ENCODE measurements at places on chromosomes 3 and 15.

- DNase-seq, result no peak
These were observed 4.5 kb downstream of the CDHR4 start for GRCh38 chr3:49794926-49795905.

DNA sequence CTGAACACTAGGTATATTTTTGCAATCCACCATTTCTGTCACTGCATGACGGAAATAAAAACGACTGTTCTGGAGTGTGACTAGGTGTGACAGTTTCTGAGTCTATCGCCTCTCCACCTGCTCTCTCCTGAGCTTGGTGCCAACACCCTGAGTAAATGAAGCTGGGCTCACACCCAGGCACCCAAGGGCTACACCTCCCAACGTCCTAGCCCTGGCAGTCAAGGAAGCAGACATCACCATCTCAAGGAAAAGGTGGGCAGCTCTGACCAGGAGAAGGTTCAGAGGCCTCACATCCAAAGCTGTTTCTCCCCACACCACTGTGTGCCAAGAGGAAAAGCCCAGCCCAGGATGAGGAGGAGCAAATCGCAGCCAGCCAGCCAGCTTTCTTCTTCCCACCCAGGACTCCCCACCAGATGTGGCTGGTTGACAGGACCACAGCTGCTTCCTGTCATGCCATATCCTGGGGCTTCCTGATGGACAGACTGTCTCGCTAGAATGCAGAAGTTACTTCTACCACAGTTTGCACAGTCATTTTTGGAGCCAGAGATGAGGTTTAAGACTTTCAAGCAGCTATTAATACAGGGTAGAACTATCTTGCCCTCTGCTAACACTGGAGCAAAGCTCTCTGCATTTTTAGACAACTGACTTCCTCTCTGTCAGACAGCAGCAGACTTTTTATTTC, 3.3 kb downstream of the SCAMP2 start:
- peak; percentile 74 for DNase-seq

DNA sequence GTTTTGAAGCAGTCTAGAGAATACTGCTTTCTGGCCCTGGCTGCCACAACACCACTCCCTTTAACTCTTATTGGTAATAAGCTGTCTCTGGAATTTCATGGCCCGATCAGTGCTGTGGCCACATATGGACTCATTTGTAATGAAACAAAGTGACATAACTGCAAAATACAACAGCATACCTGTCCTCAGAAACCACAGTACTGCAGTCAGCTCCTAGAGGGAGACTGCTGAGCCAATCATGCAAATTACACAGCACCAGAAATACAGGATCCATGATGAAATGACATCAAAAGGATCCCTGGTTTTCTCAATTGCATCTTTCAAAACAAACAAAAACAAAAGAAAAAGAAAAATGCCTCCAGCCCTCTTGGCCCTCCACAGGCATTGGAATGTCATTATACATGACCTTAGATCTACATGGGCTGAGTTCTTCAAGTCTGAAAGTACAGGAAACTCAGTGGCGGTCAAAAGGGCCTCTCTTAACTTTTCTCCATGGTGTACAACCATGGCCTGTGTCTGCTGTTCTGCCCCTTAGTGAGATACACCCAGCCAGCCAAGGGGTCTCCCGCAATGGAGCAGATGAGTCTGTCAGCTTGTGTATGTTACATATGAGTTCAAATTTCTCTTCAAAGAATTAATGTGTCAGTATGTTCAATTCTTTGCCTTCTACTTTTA, 24.9 kb upstream of the KBTBD12 start:
- no peak for DNase-seq

- DNase-seq, result no peak
These were observed 55.2 kb downstream of the AQR start for GRCh38 chr15:34914317-34914716.

DNA sequence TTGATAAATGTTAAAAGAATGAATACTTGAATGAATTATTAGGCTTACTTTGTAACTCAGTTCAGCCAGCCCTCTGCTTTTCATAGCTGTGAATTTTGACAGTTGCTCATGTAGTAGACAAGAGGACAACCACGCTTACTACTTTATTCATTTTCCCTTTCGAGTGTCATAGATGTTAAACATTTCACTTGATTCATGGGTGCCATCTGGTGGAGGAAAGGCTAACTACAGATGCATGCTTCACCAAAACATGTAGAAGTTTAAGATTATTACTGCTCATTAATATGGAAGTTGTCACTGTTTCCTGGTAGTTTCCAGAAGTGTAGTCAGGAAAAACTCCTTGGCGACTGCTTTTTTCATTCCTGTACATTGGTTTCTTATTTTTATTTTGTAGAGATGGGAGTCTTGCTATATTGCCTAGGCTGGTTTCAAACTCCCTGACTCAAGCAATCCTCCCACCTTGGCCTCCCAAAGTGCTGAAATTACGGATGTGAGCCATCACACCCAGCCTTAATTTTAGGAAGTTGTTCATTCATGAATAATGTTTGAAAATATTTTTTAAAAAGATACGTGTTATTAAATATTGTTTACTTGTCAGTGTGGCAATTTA, 163.2 kb downstream of the B3GALNT1 start:
- DNase-seq, result peak; percentile 17

DNA sequence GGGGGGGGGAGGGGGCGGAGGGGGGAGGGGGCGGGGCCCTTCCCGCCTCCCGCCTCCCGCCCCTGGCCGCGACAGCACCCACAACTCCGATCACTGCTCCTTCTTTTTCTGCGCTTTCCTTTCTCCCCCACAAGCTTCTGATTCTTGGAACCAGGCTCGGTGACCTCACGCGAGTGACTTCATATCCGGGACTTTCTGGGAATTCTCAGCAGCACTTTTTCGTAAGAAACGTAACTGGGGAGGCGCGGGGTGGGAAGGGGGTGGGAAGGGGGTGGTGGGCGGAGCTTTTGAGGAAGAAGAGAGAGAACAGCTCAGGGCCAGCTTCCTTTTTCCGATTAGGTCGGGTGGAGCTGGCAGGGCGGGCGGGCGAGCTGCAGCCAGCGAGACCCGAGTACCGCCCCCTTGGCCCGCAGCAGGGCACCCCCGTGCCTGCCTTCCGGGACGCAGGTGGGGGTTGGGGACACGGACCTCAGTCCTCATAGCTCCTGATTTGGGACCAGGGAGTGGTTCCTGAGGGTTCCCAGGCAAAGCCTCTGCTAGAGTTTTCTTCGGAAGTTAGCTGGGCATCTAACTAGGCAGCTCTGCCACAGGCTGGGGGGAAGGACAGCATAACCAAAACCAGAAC, 14.6 kb downstream of the XIRP1 start:
- peak; percentile 37 for DNase-seq

DNA sequence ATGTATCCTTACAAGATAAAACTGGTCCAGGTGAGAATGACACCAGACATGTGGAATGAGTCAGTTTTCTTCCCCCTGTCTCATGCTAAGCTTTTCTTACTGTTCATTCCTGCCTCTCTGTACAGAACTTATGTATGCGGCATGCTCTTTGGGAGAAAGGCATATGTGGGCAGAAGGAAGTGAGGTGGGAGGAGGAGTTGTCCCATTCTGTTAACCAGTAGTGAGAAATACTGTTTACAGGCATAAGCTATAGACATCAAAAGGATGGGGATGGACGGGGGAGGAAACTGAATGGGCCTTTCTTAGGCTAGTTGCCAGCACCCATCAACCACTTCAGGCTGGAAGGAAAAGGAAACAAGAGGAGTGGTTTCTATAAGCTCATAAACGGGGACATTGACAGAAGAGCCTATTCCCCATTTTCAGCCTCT, 143.6 kb upstream of the BHLHE40 start:
- no peak for DNase-seq

DNA sequence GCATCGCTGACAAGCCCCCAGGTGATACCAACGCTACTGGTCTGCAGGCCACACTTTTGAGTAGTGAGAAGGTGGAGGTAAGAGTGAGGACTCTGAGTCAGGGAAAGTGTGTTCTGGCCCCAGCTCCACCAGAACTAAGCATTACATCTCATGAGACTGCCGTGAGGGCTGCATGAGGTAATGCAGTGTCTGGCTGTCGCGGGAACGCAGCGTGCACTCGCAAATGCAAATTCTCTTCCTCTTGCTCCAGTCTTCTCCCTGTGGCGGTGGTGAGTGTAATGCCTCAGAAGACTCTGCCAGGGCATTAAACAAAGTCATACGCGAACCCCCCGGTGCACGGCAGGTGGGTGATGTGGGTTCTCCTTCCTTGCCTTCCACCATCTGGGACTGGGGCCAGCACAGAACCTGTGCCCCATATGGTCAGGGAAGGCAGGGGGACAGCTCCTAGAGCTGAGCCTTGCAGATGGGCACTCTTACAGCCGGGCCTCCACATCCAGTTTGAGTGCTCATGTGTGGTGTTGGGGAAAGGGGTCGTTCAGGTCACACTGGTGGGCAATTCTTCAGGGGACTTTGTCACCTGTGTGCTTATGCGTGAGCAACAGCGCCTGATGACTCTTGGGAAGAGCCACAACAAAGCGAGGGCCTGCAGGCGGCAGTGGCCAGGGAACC, 175.8 kb downstream of the XXYLT1 start:
- no peak for DNase-seq

- no peak for DNase-seq
These were observed 63.6 kb upstream of the THBS1 start for GRCh38 chr15:39517122-39517855.

DNA sequence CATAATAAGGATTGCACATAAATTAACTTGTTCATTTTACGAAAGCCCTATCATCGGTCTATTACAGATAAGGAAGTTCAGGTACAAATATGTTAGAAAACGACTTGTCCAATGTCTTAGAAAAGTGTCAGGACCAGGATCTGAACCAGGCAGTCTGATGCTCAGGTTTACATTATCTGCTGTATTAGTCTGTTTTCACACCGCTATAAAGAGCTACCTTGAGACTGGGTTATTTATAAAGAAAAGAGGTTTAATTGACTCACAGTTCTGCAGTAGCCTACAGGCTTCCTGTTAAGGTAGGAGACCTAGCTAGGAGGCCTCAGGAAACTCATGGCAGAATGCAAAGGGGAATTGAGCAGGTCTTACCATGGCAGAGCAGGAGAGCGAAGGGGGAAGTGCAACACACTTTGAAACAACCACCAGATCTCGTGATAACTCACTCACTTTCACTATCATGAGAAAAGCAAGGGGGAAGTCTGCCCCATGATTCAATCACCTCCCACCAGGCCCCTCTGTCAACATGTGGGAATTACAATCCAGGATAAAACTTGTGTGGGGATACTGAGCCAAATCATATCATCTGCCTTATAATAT, 45.8 kb upstream of the GOLIM4 start:
- DNase-seq, result no peak

DNA sequence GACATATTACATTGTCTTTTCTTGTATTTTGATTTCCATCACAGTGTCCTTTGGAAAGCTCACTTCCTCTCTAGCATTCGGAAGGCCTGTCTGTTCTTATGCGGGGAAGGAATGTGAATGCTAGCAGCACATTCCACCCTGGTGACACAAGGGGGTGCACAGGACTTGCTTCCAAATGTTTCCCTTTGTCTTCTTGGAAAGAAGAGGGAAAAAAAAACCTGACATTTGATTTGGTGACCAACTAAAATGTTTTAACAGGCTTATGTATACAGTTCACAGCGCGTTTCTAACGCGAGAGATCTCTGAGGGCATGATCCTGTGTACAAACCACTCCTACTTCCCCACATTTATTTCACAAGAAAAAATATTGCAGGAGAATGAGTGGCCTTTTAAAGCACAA, 107.6 kb upstream of the FXR1 start:
- DNase-seq, result no peak

DNA sequence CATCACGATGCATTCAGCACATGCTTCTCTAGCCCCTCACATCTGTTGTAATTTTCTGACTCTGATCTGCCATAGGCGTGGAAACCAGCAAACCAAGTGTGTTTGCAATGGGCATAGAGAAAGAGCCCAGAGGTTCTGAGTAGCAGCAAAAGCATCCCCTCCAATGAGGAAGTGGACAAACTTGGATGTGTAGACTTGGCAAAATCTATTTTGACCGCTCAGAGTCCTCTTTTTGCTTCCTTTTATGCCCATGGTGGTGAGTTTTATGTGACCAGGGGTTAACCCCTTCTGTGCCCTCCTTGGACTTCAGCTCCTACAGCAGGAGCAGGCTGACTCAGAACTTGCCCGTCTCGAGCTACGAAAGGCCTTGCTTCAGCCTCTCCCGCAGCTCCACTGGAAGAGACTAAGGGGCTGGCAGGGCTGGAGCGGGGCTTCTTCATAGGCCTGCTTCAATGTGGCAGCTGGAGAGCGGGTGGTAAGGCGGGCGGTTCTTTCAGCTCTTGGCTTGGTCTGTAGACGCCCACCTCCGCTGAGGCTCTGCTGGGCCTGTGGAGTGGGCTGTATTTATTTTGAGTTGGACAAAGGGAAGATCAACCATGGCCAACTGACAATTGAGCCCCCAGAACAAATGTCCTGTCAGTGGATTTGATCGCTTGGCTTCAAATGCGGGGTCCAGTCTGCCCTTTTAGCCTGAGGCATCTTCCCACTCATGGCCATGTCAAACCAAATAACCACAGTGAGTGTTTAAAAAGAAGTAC, 6.5 kb upstream of the ETV5 start:
- DNase-seq, result no peak

GRCh38 chr3:143298886-143299535, 179.4 kb downstream of the CHST2 start:
- DNase-seq, result no peak

DNA sequence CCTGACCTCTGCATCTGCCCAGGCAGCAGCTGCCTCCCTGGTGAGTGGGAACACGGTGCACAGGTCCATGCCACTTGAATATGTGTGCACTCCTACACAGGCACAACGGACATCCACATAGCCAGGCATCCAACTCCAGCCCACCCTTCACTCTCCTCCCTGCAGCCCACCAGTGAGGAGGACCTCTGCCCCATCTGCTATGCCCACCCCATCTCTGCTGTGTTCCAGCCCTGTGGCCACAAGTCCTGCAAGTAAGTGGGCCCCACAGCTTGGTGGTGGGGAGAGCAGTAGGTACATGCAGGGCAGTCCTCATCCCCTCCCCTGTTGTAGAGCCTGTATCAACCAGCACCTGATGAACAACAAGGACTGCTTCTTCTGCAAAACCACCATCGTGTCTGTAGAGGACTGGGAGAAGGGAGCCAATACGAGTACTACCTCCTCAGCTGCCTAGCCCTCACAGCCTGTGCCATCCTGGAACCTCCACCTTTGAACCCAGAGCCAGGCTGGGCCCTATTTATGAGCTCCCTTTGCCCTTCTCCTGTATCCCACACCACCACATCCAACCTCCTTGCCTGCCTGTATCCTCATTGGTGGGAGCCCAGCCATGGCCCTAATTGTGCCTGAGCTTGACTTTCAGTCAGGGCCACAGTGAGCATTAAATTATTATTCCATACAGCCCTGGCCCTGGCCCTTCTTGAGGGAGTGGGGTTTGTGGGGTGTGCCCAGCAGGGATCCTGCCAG, 1.5 kb upstream of the AMIGO3 start:
- no peak for DNase-seq

- DNase-seq, result no peak
These were observed 41.3 kb downstream of the DNAH1 start for GRCh38 chr3:52357151-52358080.

- no peak for DNase-seq
These were observed 174.7 kb downstream of the MBNL1 start for GRCh38 chr3:152443212-152444023.

Measured in GM18507 (cell line).